ENCODE measurements at places on chromosomes 4 and X.

GRCh38 chr4:116881077-116881476 lies 204.3 kb downstream of the TRAM1L1 start:
- DNase-seq, result no peak

- peak; percentile 89 for DNase-seq
Observed at GRCh38 chrX:153599192-153600031, 473 bp upstream of the CCNQ start.

DNA sequence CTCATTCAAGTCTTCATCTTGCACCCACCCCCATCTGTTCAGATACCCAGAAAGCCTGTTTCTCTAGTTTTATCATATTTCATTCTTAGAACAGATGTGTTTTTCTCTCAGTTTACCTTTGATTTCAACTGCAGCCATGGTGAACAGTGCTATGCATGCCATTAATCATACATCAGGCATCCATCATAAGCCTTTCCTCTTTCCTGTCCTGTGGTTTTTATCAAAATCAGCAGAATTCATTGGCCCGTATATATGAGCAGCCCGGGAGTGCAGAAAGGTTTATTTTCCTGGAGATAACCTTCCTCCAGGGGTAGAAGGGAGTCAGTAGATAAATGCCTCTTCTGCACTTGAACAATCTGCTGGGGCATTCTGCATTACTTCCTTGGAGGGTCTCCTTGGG lies 65.7 kb downstream of the IL21 start:
- no peak for DNase-seq

GRCh38 chr4:151801547-151802516 lies 41.0 kb upstream of the GATB start:
- no peak for DNase-seq

DNA sequence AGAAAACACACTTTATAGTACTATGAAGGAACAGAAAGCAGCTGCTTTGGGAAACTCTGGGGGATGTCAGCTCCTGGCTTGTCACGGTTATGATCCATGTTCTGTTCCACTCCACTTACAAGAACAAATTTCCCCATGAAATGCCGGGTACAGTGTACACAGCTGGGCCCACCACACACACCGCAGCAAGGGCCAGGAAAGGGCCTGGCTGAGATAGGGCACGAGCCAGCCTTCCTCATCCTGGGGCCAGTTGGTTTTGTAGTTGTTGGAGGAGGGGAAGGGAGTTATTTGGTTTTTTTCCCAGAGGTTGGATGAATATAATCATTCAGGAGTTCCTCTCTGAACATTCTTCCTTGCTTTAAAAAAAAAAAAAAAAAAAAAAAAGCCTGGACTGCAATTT lies 56.8 kb downstream of the SEPSECS start:
- no peak for DNase-seq

GRCh38 chr4:100420571-100420970 lies 97.3 kb downstream of the EMCN start:
- no peak for DNase-seq

DNA sequence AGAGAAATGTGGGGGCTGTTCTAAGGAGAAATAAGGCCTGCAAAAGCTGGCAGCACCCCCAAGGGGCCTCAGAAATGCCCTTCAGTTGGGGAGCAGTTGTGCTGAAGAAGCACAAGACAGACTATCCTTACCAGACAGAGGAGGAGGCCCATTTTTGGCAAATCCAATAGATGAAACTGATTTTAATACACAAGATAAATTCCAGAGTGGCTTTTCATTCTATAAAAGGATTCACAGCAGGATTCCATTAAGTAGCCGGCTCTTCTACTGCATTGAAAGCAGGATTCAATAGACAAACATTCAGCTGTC lies 8.1 kb downstream of the SEPTIN6 start:
- no peak for DNase-seq

GRCh38 chr4:184792950-184793555 lies 32.7 kb downstream of the ACSL1 start:
- DNase-seq, result no peak

GRCh38 chr4:108443585-108443984 lies 176.8 kb upstream of the RPL34 start:
- DNase-seq, result no peak

DNA sequence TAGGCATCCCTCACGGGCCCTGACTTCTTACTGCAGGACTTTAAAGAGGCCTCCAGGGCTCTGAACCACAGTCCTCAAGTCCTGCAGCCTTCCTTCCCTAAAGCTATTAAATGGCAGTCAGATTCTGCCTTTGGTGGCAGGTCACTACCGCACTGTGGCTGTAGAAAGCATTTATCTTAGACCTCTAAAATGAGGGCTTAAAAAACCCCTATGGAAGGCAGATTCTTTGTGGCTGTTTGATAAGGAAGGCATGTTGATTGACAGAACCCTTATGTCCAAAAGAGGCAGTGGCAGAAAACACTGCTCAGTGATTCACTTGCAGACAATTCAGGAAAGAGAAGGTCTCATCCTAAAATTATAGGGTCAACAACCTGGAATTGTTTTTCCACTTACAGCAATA lies 79.2 kb downstream of the FBXL5 start:
- no peak for DNase-seq

DNA sequence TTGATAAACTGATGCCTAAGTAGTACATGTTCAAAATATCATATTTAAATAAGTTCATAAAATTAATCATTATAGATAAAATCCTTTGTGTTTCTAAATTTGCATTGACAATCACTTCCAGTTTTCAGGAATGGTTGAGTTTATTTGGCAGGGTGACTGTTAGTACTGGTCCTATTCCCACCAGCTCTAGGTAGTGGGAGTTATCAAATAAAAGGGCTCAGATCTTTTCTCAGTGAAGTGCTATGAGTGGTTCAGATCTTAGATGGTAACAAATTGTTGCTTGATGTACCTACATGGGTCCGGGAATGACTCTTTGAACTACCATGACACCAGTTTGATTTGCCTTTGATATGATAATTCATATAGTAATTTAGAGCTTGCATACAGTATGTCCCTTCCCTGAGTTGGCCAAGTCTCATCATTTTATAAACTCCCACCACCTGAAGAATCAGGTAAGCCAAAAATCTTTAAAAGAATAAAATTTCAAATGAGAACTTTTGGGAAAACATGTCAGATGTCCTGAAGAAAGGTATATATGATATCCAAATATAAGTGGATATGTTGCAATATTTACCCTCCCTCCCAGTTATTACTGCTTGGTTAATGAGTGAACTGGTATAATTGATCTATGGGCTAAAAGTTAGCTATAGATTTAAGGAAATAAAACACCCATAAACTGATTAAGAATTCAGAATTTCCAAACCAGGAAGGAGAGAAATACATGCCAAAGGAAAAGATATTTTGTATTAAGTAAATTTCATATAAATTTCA lies 28.6 kb downstream of the GPC3 start:
- no peak for DNase-seq

GRCh38 chrX:85084770-85085393 lies 81.2 kb downstream of the APOOL start:
- DNase-seq, result no peak

DNA sequence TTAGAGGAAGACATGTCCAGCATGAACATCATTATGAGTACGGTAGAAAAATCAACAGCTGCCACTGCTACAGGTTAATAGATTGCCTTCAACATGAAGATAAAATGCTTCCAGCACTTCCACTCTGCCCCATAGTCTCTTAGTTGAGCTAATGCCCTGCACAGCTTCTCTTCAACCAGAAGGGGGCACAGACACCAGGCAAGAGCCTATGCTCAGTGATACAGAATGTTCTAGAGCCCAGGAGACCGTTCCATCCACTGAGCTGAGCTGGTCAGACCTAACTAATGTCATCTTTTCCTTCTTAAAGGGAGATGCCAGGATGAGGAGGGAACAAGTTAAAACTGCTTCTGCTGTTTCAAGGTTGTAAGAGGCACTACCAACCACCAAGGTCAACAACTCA lies 42.2 kb downstream of the SMIM10L2A start:
- no peak for DNase-seq

DNA sequence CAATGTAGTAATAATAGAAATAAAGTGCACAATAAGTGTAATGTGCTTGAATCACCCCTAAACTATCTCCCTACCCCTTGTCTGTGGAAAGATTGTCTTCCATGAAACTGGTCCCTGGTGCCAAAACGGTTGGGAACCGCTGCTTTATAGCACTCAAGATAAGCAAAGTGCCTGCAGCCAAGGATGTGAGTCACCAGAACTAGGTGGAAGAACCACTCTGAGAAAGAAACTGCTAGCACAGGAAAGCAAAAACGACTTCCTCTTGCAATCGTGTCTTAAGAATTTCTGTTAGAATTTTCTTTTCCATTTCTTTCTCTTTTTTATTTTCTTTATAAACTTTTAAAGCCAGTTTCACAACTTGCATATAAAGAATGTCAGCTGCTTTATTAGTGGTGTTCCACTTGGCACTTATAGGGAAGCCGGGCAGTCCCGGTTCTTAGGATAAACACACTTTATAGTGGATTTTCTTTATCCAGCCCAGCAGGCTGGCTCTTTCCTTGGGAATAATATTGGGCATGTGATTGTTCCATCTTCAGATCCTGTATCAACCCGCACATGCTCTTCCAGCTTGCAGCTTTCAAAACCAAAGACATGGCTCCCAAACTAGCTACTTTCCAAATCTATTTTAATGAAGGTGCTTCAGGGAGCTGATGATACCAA lies 32.3 kb upstream of the CXCL8 start:
- no peak for DNase-seq
